ENCODE measurements at places on chromosomes 4 and X. TPM values are rescaled to one million over a fixed set of nuclear protein-coding genes. Genes with fewer than 3 reads are reported as not detected.

The LIAS gene
- 4.6 TPM for total RNA-seq

The ADAMTS3 gene
- 0.40 TPM for total RNA-seq

The NR0B1 gene
- total RNA-seq, result not detected

The TRIM61 gene
- not detected for total RNA-seq

The TLR10 gene
- total RNA-seq, result not detected

The LSM6 gene
- total RNA-seq, result 18.7 TPM

The FHL1 gene
- 122 TPM for total RNA-seq

The LAP3 gene
- total RNA-seq, result 117 TPM

The RNF212 gene
- 0.22 TPM for total RNA-seq

The SOWAHD gene
- total RNA-seq, result not detected

The UGT2B17 gene
- not detected for total RNA-seq

The AIFM1 gene
- total RNA-seq, result 8.7 TPM

The CT47B1 gene
- total RNA-seq, result not detected

The FAT4 gene
- 40.3 TPM for total RNA-seq

The TMPRSS11D gene
- under 0.01 TPM for total RNA-seq

The TNMD gene
- total RNA-seq, result not detected

The PDGFRA gene
- total RNA-seq, result 0.44 TPM

The CABS1 gene
- total RNA-seq, result not detected

The ERVMER34-1 gene
- total RNA-seq, result not detected

Measured in lung microvascular endothelial cell (primary cell).